ENCODE measurements at places on chromosomes 12 and 14.

GRCh38 chr12:26576266-26576665 lies 256.7 kb downstream of the ITPR2 start:
- DNase-seq: no peak

- no peak for DNase-seq
Measured at GRCh38 chr12:3231399-3231876, 154.3 kb downstream of the TSPAN9 start.

GRCh38 chr14:79442786-79443185 lies 768.5 kb downstream of the DIO2 start:
- DNase-seq: no peak

- DNase-seq: peak; percentile 87
Measured at GRCh38 chr14:49461529-49462401, 124.4 kb downstream of the RPS29 start.

DNA sequence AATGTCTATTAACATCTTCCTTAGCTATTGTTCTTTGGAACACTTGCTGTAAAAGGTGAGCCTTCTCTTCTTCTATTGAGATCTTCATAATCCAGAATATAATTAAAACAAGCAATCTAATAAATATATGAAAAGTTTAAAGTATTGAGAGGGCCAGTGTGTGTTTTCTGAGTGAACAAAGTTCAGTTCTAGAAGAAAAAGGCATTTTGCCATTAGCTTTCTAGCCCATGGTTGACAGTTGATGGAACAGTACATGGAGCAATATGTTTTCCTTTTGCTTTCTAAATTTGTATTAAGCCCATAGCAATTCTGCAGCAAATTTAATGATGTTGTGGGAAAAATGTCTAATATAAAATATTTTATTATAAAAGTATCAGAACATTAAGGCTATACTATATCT lies 853.0 kb downstream of the TRHDE start:
- no peak for DNase-seq

GRCh38 chr12:52041695-52042123 lies 9.5 kb upstream of the NR4A1 start:
- peak; percentile 85 for DNase-seq

GRCh38 chr12:22038734-22039133 lies 7.3 kb upstream of the CMAS start:
- DNase-seq: no peak

GRCh38 chr14:77318006-77318553 lies 2.6 kb downstream of the POMT2 start:
- DNase-seq: no peak

GRCh38 chr12:53065975-53066931 lies 12.9 kb downstream of the SPRYD3 start:
- peak; percentile 93 for DNase-seq

GRCh38 chr14:90656973-90657372 lies 159.3 kb downstream of the TTC7B start:
- DNase-seq: no peak

GRCh38 chr14:95507701-95508103 lies 8.7 kb downstream of the SYNE3 start:
- DNase-seq: peak; percentile 51

DNA sequence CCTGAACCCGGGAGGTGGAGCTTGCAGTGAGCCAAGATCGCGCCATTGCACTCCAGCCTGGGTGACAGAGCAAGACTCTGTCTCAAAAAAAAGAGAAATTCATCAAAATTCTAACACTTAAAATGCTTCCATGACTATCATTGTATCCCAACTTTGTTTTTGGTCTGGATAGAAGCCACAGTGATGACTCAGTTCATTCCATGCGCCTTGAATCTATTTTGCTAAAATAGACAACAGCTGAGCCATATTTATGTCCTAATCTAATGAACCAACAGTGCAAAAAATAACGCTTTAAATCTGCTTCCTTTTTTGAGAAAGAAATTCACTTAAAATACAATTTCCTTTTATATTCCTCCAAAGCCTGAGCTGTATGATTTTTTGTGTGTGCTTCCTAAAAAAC lies 23.2 kb upstream of the BICD1 start:
- DNase-seq: no peak

DNA sequence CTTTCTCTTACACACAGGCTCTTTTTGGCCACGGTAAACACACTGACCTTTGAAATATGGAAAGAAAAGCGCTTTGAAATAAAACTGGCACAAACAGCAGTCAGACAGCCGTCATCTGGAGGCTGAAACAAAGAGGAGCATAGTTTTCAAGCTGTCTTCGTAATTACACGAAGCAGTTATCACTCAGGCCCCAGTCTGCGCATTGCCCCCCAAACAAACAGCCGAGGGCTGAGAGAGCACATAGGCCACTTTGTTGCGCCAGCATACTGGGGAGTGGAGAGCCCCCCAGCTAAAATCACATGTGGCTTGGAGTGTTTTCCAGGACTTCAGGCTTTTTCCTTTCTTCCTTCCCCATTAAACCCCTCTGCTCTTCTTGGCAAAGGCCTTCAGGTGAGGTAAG lies 142.9 kb upstream of the BTG1 start:
- DNase-seq: no peak

- DNase-seq: no peak
Measured at GRCh38 chr14:71613168-71613567, 319.1 kb upstream of the RGS6 start.

DNA sequence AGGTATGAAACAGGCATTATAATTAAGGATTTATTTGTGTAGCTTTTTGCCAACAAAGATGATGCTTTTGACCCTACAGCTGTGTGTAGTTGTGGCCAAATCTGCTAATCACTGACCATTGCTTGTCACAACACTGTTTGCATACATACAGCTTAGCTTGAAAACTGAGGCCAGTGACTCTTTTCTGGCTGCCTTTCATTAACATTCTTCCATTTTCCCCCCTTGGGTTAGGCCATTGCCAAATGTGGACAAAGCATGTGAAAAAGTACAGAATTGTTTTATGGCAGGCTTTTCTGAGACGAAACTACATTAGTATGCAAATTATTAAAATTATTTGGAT lies 263.3 kb downstream of the SLC16A7 start:
- no peak for DNase-seq

DNA sequence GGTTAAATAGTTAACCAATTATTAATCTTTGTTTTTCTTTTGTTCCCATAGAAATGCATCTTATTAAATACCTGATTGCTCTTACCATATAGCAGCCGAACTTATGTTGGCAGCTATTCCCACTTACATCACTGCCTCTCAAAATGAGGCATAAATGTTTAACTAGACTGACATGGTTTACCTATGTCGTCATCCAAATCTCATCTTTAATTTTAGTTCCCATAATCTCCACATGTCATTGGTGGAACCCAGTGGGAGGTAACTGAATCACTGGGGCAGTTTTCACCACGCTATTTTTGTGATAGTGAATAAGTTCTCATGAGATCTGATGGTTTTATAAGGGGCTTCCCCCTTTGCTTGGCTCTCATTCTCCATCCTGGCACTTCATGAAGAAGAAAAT lies 499.2 kb upstream of the ATP2B1 start:
- no peak for DNase-seq

- DNase-seq: peak; percentile 28
Measured at GRCh38 chr14:50233166-50233950, 2.0 kb upstream of the SOS2 start.

DNA sequence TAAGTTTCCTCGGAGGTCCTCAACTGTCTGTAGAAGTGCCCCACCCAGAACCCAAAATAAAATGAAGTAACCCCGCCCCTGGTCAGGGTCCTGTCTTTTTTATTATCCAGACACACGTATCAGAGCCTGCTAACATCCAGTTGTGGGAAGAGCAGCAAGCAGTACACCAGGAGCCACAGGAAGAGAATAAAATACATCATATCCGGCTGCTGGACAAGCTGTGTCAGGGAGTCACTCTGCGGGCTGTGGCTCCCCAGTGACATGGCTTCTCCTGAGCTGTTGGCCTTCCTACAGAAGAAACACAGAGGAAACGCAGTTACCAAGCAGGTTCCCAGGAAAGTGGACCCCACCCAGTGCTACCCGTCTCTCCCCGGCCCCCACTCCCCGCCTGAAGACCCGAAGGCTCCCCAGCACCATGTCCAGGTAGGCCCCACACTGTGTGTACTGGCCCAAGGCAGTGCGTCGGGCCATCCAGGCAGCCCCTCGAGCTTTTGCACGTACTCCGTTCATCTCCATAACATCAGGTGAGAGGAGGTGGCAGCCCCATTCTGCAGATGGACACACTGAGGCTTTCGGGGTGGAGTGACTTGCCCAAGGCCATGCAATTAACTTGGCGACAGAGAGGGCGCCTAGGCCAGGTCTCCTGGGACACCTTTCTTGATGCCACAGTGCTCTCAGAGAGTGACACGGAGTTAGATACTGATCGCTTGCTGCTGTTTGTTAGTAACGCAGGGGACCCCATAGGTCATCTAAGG lies 34.3 kb upstream of the DICER1 start:
- no peak for DNase-seq

DNA sequence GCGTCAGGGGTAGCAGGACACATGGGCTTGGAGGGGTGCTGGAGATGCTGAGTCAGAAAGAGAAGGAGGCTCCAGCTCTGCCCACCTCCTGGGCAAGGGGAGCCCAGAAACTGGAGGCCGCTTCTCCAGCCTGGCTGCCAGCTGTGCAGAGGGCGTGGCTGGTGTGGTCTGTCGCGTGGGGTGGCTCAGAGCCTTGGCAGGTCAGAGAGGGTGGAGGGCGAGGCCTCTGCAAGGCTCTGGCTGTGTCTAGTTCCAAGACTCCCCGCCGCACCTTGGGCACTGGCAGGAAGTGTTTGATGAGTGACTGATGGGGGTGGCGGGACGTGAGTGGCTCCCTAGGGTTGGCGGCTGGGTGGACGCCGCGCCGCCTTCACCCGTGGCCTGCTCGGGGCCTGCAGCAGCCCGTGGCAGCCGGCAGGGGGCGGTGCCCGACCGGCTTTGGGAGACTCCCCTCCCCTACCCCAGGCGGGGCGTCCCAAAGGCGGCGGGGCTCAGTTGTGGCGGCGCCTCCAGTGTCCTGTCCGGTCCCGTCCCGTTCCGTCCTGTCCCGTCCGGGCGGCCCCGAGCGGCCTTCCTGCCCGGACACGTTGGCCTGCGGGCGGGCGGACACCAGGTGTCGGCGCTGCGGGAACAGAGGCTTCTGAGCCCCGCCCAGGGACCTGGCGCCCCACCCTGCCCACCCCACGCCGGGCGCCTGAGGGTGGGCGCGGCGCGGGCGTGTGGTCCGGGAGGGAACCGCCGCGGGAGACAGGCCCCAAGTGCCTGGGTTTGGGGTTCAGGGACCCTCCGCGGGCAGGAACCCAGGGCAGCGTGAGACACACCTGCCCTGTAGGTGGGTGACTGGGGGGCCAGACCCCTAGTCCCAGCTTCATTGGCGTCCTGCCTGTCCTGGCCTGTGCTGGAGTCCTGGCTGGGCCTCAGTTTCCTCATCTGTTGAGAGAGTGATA lies 39.7 kb downstream of the KRT80 start:
- DNase-seq: peak; percentile 91

- no peak for DNase-seq
Measured at GRCh38 chr12:4243091-4243490, 30.5 kb upstream of the CCND2 start.

GRCh38 chr12:13198241-13198640 lies 1.7 kb downstream of the EMP1 start:
- DNase-seq: no peak

DNA sequence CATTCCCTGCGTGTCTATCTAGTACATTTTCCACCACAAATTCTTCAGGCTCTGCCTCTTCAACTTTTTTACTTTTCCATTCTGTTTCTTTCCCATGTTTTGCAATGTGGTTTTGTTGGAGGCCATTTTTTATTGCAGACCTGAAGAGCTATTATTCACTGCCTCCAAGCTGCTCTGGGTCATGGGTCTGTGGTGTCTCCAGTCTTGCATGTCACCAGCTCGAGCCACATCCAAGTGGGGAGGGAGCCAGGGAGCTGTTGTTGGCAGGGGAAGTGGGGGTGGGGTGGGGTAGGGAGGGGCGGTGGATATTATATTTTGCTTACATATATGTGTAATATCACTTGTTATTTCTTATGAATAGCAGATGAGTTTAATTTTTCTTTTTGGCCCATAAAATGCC lies 69.1 kb downstream of the VEZT start:
- DNase-seq: no peak

DNA sequence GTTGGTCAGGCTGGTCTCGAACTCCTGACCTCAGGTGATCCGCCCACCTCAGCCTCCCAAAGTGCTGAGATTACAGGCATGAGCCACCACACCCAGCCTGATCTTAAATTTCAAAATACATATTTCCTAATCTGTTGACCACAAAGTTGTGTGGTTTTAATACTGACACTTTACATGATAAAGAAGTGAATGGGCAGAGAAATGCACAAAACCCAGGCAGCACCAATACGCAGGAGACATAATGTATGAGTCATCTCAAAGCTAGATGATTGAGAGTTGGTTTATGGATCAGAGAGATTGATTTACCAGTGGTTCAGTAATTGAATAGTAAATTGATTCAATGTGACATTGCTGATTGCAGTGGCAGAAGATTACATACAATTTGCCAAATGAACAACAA lies 19.2 kb upstream of the PPP2R5E start:
- no peak for DNase-seq

GRCh38 chr12:105864316-105864715 lies 274.4 kb downstream of the NUAK1 start:
- no peak for DNase-seq

GRCh38 chr12:99087278-99087677 lies 442.2 kb downstream of the APAF1 start:
- DNase-seq: peak; percentile 44

DNA sequence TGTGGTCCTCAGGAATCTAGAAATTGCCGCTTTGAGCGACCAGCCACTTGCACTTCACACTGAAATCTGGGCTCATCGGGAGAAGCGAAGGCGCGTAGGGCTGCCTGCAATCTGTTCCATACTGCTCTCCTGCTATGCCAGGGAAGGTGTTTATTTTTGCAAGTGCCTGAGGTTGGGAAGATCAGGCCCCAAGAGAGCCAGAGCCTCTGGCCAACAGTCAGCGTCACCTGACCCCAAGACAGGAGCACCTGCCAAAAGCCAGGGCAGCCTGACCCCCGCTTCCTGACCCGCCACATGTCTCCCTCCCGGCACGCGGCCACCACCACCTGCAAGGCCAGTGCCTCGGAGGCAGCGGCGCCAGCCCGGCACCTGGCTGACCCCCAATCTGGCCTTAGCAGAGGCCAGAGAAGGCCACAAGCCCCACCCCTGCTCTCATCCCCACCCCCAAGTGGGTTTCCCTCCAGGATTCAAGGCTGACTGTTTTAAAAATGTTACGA lies 94.4 kb downstream of the CHGA start:
- DNase-seq: peak; percentile 80

GRCh38 chr12:5073853-5074252 lies 30.2 kb downstream of the KCNA5 start:
- DNase-seq: no peak

DNA sequence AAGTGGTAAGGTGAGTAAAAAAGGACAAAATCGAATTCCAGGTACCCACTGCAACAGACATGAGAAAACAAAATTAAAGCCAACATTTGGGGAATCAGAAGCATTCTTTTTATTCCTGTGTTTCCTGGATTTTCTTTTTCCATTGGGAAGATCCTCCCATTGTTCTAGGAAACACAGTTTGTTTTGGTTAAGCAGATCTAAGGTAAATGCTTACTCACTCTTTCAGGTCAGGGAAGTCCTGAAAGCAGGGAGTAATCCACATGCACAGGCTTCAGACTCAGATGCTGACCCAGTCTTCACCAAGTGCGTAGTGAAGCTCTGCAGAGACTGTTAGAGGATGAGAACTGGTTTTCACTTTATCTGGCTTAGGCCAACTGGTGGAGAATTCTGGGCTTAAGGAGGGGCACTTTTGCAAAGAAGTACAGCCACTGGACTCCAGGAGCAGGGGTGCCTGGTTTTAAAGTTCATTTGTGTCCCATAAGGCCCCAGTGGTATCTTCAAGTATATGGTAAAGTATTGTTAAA lies 57.7 kb downstream of the RPAP3 start:
- no peak for DNase-seq

- no peak for DNase-seq
Measured at GRCh38 chr14:67251573-67252226, 10.5 kb downstream of the PALS1 start.
